ENCODE measurements at places on chromosomes 16 and 17.
A peak's percentile ranks its signal among the peaks of the same experiment; 100 is the strongest.

DNA sequence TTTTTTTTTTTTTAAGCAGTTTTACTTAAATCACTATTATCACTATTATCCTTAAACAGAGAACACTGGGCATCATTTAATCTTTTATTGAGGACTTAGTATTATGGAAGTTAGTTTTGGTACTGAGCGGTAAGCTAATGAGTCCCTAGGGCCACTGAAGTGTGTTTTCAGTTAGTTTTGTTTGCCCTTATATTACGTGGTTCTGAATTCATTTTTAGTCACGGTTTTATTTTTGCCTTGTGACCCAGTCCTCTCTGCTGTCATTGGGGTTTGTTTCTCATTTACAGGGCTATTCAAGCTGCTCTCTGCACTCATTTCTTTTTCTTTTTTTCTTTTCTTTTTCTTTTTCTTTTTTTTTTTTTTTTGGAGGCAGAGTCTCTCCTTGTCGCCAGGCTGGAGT is 17.3 kb downstream of the RABEP1 start:
- no peaks in the 10 kb centered on the region for H3K36me3 ChIP-seq
- H3K27ac ChIP-seq: no peak overlapping the region
- no peaks in the 10 kb centered on the region for H3K4me1 ChIP-seq
- no peak overlapping the region for H3K4me3 ChIP-seq
- H3K27me3 ChIP-seq: no peaks in the 10 kb centered on the region
- no peak for DNase-seq

DNA sequence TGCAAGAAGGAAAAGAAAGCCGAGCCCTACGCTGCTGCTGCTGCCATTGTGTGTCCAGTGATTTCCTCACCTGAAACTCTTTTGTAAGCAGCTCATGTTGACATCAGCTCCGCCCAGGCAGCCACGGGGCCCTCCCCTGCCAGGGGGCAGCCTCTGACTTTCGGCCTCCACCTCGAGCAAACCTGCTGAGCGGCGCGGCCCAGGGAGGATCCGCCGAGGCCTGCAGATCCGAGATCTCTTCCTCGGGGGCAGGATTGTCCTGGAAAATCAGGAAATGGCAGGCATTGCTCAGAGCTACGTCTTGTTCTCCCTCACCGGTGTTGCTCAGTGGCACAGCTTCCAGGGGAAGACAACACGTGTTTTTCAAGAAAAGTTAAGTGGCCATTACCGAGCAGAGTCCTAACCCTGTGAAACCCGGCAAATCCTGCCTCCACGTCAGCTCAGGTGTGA is 35.6 kb upstream of the ZNF750 start:
- no peaks in the 10 kb centered on the region for H3K4me1 ChIP-seq
- no peak overlapping the region for H3K27ac ChIP-seq
- H3K36me3 ChIP-seq: peaks cover 11% of the 10 kb centered on the region
- H3K27me3 ChIP-seq: no peaks in the 10 kb centered on the region
- DNase-seq: no peak

GRCh38 chr17:62780951-62781350 is 27.2 kb downstream of the MARCHF10 start:
- no peak overlapping the region for H3K4me3 ChIP-seq
- H3K27ac ChIP-seq: no peak overlapping the region
- H3K36me3 ChIP-seq: no peaks in the 10 kb centered on the region
- no peaks in the 10 kb centered on the region for H3K27me3 ChIP-seq

DNA sequence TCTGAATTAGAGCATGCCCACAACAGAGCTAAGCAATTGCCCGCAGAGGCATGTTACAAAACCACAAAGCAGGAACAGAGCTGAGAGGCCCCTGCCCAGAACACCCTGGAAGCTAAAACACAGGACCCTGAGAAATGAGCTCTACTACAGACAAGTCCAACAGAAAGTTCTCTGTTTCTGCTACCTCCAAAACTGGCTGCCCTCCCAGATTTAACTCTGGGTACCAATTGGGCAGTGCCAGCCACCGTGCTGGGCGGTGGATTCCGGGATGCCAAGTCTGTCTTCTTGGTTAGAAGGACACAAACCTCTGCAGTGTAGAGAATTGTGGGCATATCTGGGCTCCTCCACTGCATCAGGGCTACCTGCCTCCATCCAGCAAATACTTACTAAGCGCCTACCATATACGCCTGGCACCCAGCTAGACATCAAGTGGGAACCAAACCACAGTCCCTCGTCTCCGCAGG is 1.0 kb downstream of the CMTM4 start:
- peaks cover 13% of the 10 kb centered on the region for H3K4me1 ChIP-seq
- H3K27ac ChIP-seq: peak overlapping the region; percentile 9
- no peaks in the 10 kb centered on the region for H3K36me3 ChIP-seq
- peak overlapping the region; percentile 51 for H3K4me3 ChIP-seq
- H3K27me3 ChIP-seq: no peaks in the 10 kb centered on the region
- no peak for DNase-seq

DNA sequence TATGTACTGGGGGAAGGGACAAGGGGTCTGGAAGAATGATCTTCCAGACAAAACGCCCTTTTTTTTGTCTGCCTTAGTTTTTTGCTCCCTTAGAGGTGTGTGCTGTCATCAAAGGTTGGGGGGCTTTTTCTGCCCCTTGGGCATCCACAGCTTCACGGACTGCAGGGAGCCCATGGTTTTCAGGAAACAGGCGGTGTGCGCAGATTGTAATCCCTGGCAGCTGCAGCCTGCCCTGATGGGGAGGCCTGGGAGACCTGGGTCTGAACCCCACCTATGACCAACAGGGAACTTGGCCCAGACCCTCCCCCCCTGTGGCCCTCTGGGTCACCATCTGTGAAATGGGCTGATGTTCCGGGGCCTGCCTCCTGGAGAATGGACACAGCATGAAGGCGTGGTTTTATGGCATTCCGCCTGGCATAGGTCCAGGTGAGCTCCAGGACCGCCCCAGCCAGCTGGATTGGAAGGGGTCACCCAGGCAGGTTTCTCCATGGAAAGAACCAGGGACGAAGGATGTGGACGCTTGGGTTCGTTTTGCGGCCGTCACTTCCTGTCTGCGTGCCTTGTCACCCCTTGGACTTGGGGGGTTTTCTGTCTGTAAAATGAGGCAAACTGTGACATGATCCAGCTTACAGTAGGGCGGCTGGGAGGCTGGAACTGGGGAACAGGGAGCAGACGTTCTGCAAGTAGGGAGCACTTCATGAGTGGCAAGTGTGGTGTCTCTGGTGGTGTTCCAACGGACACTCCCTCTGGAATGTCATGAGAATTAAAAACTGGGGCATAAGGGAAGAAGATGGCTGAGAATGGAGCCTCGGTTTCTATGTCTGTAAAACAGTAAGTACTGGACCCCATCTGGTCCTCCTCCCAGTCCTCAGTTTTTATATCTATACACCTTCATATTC is 1.5 kb downstream of the CPNE2 start:
- H3K27me3 ChIP-seq: no peaks in the 10 kb centered on the region
- no peak overlapping the region for H3K27ac ChIP-seq
- DNase-seq: no peak
- no peak overlapping the region for H3K4me3 ChIP-seq

GRCh38 chr16:3570420-3571062 is 6.7 kb downstream of the NLRC3 start:
- no peak for DNase-seq
- no peak overlapping the region for H3K27ac ChIP-seq
- peaks cover 18% of the 10 kb centered on the region for H3K4me1 ChIP-seq

DNA sequence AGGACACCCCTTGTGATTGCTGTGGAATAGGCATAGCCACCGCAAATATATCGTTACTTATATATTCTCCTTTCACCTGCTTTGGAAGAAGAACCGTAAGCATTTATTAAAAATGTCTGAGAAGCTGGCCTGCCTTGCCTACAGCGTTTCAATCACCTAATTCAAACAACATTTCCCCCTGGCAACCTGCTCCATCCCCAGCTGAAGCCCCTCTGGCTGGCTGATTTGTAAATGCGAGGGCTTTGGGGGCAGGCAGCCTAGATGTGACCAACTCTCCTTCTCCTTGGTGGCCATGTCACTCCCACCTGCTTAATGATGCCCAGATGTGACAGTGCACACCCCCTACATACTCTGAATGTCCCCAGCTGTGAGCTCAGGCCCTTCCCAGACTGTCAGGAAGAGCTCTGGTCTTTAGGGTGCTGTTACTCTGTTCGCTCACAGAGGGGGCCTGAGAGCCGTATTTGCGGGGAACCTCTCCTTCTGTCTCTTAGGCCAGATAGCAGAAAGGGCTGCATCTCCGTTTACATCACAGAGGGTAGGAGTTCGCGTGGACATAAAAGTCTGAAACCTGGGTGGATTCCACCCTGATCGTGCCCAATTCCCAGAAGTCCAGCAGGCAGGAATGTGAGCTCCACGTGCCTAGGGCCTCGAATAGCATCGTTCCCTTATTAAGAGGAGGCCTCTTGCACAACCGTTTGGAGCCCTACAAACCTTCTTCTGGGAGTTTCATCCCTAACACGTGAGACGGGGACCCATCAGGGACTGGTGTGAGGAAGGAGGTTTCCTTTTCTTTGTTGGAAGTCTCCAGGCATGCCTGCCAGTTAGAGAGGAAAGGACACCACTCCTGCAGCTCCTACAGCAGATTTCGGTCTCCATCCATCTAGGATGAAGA is 2.4 kb upstream of the SDK2 start:
- H3K27ac ChIP-seq: no peak overlapping the region
- H3K4me1 ChIP-seq: peaks cover 12% of the 10 kb centered on the region
- no peaks in the 10 kb centered on the region for H3K27me3 ChIP-seq

DNA sequence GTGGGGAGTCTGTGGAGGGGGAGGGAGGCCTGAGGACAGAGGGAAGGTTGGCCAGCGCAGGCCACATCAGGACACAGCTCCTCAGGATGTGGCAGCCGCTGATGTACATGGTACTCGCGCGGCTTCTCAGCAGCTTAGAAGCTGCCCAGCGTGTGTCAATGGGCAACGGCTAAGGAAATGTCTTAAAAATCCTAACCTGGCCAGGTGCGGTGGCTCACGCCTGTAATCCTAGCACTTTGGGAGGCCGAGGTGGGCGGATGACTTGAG is 53.2 kb downstream of the PGS1 start:
- DNase-seq: no peak
- H3K27ac ChIP-seq: no peak overlapping the region
- no peak overlapping the region for H3K4me3 ChIP-seq
- H3K36me3 ChIP-seq: peaks cover 6% of the 10 kb centered on the region
- no peaks in the 10 kb centered on the region for H3K4me1 ChIP-seq

DNA sequence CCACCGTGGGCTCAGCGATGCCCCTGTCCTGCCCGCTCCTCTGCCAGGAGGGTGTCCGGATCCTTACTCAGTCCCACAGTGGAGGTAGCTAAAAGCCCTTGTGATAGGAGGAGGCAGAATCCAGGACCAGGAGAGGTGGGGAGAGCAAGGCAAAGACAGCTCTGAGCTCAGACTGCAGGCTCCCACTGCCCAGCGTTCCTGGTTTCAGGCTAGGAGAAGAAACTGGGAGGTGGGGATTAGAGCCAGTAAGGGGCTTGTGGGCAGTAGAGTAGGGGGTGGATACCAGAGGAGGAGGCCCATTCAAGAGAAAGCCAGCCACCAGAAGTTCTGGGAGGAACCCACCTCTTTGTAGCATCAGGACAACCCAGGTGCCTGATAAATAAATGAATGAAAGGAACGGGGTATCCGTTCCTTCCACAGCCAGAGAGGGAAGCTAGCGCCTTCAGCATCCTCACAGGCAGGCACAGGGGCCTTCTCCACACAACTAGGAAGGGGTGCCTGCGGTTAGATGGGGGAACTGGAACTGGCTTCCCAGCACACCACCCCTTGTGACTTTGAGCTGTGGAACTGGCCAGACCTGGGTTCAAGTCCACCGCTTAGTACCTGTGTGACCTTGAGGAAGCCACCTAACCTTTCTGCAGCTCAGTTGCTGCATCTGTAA is 2.3 kb downstream of the IL21R start:
- peak overlapping the region; percentile 92 for H3K27ac ChIP-seq
- no peaks in the 10 kb centered on the region for H3K27me3 ChIP-seq
- H3K4me1 ChIP-seq: peaks cover 69% of the 10 kb centered on the region
- peak overlapping the region; percentile 98 for H3K4me3 ChIP-seq
- DNase-seq: peak; percentile 17
- no peaks in the 10 kb centered on the region for H3K36me3 ChIP-seq

DNA sequence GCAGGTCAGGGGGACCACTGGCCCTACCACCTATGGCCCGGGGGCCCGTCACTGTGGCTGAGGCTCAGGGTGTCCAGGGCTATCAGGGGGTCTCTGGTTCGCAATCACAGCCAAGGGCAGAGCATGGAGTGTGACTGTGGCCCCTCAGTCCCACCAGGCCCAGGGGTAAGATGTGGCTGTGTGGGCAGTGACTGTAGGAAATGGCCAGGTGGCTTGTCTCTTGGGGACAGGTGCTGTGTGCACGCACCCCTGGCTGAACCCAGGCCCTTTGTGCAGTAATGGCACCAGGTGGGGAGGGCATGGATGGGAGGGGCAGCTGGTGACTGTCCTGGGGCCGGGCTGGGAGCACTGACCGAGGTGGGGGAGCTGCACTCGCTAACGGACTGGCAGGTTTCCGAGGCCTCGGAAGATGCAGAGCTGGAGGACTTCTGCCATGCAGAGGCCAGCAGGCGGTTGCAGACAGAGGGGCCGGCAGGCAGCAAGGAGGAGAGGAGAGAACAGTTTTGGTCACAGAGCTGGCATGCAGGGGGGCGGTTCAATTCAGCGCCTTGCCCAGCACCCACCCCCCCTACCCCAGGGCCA is 18.8 kb downstream of the IL34 start:
- H3K27me3 ChIP-seq: no peaks in the 10 kb centered on the region
- H3K36me3 ChIP-seq: no peaks in the 10 kb centered on the region
- no peak for DNase-seq

- H3K27me3 ChIP-seq: no peaks in the 10 kb centered on the region
- no peak overlapping the region for H3K4me3 ChIP-seq
- DNase-seq: no peak
- no peak overlapping the region for H3K27ac ChIP-seq
These were observed 217.4 kb downstream of the HAPSTR1 start for GRCh38 chr16:9308850-9309249.

DNA sequence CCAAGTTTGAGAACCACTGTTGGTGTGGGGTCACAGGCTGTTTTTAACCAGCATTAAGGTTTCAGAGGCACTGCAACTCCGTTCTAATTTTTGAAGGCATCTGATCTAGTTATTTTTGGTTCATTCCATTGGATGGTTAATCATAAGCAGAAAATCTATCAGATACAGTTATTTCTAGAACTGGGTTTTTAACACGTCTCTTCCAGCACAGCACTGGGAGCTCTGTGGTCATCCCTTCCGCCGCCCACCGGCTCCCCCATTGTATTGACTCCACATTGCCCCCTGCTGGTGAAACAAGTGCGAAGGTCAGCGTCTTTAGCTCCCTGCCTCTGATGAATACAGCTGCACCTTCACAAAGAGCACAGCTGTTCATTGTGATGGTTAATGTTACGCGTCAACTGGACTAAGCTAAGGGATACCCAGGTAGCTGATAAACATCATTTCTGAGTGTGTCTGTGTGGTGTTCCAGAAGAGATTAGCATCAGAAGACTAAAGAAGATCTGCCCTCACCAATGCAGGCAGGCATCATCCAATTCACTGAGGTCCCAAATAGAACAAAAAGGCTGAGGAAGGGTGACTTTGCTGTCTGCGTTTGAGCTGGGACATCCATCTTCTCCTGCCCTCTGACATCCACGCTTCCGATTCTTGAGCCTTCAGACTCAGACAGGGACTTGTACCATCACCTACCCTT is 8.5 kb downstream of the CCL18 start:
- H3K27ac ChIP-seq: no peak overlapping the region
- no peaks in the 10 kb centered on the region for H3K27me3 ChIP-seq
- H3K4me3 ChIP-seq: no peak overlapping the region
- no peaks in the 10 kb centered on the region for H3K36me3 ChIP-seq
- peaks cover 29% of the 10 kb centered on the region for H3K4me1 ChIP-seq
- DNase-seq: peak; percentile 58

All from CD8-positive, alpha-beta memory T cell (primary cell).